Lower lobe of right lung (tissue), 2 donors: ENCODE measurements at places on chromosomes 13 and 19.

GRCh38 chr13:44819245-44819644 is 170.0 kb downstream of the NUFIP1 start:
- no peak overlapping the region for H3K4me3 ChIP-seq
- no peaks in the 10 kb centered on the region for H3K27me3 ChIP-seq
- H3K4me1 ChIP-seq: peaks cover 10% of the 10 kb centered on the region
- no peaks in the 10 kb centered on the region for H3K36me3 ChIP-seq
- H3K27ac ChIP-seq: no peak overlapping the region

- H3K27me3 ChIP-seq: no peaks in the 10 kb centered on the region
- no peak for DNase-seq
- H3K36me3 ChIP-seq: no peaks in the 10 kb centered on the region
- no peak overlapping the region for H3K4me3 ChIP-seq
- no peaks in the 10 kb centered on the region for H3K4me1 ChIP-seq
These were observed 556.4 kb upstream of the ATXN8OS start for GRCh38 chr13:69551193-69551592.

DNA sequence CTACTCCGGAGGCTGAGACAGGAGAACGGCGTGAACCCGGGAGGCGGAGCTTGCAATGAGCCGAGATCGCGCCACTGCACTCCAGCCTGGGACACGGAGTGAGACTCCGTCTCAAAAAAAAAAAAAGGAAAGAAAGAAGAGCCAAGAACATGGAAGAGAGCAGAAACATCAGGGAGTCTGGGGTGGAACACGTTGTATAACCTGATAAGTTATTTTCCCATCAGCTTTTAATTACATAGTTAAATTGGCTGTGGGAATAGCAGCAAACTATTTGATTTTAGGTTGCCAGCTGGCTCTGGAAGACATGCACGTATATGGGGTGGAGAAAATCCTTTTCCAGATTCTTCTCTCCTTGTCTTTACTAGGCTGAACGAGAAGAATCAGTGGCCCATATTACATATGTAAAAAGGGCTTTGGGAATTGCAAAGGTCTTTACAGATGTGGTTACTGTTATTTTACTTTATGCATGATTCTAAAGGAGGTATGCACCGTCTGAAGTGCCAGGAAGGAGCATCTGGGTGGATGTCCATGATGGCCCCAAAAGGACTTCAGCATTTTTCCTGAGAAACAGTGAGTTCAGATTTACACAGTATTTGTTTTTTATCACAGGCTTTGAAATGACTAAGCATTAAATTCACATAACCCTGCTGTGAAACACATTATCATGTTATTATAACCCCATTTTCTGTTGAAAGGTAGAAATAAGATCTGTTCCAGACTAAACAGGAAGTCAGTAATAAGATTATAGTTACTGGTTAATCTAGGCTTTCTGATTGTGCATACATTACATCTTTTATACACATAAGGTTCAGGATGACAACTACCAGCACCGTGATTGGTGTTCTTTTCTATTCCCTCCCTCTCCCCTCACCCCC is 4.6 kb upstream of the NAA16 start:
- no peak overlapping the region for H3K27ac ChIP-seq
- H3K4me3 ChIP-seq: no peak overlapping the region
- DNase-seq: no peak

DNA sequence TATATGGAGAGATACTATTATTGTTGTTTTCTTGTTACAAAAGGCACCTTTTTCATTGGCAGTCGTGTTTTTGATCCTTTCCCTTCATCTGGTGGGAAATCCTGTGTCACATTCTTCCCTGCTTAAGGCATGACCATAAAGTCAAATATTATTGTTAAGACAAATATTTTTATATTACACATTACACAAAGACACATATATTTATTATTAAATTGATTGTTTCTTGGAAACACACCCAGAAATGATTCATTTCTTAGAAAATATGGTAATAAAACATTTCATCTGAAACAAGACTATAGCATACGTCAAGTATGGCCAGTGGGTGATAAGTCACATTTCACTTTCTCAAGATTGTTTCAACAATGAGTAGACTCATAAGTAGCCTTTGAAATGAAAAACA is 77.3 kb downstream of the KCTD12 start:
- H3K4me3 ChIP-seq: no peak overlapping the region
- H3K36me3 ChIP-seq: no peaks in the 10 kb centered on the region
- H3K27ac ChIP-seq: no peak overlapping the region
- no peaks in the 10 kb centered on the region for H3K27me3 ChIP-seq

- no peaks in the 10 kb centered on the region for H3K36me3 ChIP-seq
- no peak overlapping the region for H3K4me3 ChIP-seq
- no peaks in the 10 kb centered on the region for H3K27me3 ChIP-seq
- DNase-seq: no peak
These were observed 357.3 kb downstream of the KLF5 start for GRCh38 chr13:73416093-73416492.
